Activated CD8-positive, alpha-beta T cell treated with anti-CD3 and anti-CD28 coated beads, Interleukin-2, amount 10 ng/mL, durations not matched to agents 7 days and 5 days (primary cell): ENCODE measurements at places on chromosomes 12 and 14.

DNA sequence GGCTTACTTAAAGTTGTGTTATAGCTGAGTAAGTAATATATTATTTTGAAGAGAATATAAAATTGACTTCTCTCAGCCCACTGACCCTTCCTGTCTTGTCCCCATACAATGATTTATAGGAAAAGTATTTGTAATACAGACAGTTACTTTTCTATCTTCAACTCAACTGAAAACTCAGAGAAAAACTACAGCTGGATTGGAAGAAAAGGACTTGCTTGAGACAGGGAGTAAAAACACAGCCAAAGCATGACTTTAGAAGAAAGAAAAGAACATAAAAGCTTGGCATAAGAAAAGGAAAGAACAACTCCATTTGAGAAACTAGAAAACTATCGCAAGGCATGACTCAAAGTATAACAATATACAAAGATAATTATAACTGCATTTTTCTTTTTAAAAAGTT lies 57.5 kb downstream of the MSRB3 start:
- no peak for DNase-seq

GRCh38 chr12:43312991-43313505 lies 239.0 kb downstream of the ADAMTS20 start:
- no peak for DNase-seq

- no peak for DNase-seq
These were observed 154.1 kb upstream of the ARID2 start for GRCh38 chr12:45575417-45575816.

GRCh38 chr14:106840258-106840657 lies 1313.9 kb downstream of the TMEM121 start:
- DNase-seq, result peak; percentile 59

GRCh38 chr12:110312581-110313360 lies 31.7 kb downstream of the ATP2A2 start:
- DNase-seq, result no peak

DNA sequence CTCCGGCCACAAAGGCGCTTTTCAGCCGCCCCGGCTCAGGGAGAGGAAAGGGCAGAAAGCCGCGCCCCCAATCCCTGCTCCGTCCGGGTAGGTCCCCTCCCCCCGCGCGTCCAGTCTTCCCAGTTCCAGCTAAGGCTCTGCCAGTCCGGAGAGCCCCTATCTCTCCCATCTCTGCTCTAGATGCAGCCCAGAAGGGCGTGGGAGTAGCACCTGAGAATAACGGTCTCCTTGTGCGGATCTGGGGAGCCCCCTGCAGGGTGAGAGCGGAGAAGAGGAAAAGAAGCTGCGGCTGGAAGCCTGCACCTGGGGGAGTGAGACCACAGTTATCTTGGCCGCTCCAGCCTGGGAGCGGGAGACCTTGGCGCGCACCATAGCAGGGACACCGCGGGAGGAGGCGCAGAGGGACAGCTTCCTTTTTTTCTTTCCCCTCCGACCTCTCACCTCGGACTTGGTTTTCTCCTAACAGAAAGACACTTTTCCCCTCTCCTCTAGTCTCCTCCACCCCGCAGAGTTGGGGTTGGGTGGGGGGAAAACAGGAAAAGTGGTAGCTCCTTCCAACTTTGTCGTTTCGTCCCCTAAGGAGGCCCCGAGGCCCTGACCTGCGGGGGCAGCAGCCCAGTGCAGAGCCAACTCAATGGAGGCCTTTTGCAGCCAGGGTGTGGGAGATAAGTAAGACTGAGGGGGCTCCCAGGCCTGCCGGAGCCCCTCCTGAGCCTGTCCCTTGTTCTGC lies 2.4 kb downstream of the DHH start:
- peak; percentile 65 for DNase-seq

- DNase-seq, result no peak
These were observed 3.2 kb upstream of the VDR start for GRCh38 chr12:47907851-47908454.

- peak; percentile 95 for DNase-seq
These were observed 22.3 kb downstream of the GALNT6 start for GRCh38 chr12:51368640-51369517.

- no peak for DNase-seq
These were observed 349.2 kb downstream of the BCAT1 start for GRCh38 chr12:24599736-24600135.

- no peak for DNase-seq
These were observed 77.6 kb upstream of the FUT8 start for GRCh38 chr14:65334765-65335410.

- DNase-seq, result no peak
These were observed 4.5 kb downstream of the FICD start for GRCh38 chr12:108519558-108519957.

- DNase-seq, result no peak
These were observed 71.0 kb upstream of the CFL2 start for GRCh38 chr14:34785223-34786006.

GRCh38 chr12:130658145-130658911 lies 57.8 kb downstream of the RIMBP2 start:
- DNase-seq, result no peak

DNA sequence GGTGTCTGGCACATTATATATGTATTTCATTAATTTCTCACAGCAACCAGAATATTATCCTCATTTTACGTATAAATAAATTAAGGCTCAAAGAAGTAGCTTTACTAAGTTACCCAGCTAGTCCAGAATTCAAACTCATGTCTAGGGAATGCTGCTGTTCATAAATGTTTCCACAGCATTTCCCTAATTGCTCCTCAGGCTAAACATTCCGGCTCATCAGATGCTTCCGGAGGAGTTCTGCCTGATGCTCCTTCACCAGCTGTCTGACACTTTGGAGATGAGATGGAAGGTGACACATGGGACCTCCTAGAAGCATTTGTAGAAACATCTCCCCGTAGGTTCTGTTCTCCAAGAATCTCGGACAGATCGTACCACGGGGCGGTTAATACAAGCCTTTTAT lies 12.1 kb downstream of the KRT85 start:
- DNase-seq, result no peak

- DNase-seq, result no peak
These were observed 92.2 kb downstream of the PIWIL1 start for GRCh38 chr12:130429656-130430505.

DNA sequence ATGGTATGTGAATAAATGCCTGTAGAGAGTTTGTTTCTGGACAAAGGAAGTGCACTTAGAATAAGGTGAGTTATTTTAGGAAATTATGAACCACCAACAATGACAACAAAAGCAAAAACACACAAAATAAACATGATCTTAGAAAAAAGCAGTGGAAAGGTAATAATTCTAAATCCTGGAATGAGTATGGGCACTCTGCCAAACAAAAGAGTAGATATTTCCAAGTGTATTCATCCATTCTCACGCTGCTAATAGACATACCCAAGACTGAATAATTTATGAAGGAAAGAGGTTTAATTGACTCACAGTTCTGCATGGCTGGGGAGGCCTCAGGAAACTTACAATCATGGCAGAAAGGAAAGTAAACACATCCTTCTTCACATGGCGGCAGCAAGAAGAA lies 269.3 kb upstream of the NPAS3 start:
- DNase-seq, result no peak

DNA sequence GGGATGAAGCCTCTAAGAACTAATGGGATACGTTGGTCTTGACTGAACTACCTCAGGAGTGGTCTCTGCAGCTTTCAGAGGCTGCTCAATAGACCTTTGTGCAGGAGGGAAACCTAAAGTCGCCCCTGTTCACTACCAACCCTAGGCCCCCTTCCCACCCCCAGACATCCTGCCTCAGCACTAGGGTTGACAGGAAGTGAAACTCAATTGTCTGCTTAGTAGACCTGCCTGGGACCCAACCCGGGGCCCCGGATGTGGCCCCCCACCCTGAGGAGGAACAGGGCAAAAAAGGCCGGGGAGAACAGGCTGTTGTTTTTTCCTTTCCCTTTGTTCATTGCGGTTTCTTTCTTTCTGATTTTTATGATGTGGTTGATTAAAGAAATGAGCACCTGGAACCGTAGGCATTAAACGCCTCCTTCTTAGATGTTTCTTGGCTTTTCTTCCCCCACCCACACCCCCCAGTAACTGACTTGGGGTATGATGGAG lies 1.6 kb upstream of the DGKA start:
- peak; percentile 92 for DNase-seq

- DNase-seq, result no peak
These were observed 15.6 kb downstream of the TSPAN9 start for GRCh38 chr12:3092764-3093163.

- no peak for DNase-seq
These were observed 22.1 kb downstream of the TRPV4 start for GRCh38 chr12:109810954-109811623.

DNA sequence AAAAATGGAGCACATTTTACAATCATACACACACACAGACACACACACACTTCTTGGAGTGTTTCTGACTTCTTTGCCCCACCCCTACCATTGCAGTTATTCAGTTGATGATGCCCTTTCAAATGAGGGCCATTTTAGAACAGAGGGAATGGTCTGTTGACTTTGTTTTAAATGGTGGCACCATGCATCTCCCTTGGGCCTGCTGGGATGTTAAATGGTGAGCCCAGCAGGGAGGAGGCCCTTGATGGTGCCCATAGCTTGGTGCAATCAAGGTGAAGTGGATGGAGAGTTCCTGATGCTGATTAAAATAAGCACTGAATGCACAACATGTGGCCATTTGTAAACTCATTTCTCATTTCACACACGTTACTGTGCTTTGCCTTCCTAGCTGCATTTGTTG lies 13.3 kb downstream of the C12orf75 start:
- no peak for DNase-seq

GRCh38 chr12:89185181-89185580 lies 167.1 kb downstream of the DUSP6 start:
- no peak for DNase-seq

DNA sequence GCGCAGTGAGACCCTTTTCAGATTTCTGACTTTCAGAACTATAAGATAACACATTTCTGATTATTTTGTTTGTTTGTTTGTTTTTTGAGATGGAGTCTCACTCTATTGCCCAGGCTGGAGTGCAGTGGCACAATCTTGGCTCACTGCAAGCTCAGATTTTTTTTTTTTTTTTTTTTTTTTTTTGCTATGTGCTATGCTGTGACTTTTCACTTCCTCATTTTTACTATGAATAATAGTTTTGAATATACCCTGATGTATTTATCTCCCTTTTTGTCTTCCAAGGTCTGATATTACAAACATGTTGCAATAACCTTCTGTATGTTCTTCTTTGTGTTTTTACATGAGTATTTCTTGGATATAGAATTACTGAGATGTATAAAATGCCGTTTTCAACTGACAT lies 658.7 kb upstream of the SEL1L start:
- no peak for DNase-seq

DNA sequence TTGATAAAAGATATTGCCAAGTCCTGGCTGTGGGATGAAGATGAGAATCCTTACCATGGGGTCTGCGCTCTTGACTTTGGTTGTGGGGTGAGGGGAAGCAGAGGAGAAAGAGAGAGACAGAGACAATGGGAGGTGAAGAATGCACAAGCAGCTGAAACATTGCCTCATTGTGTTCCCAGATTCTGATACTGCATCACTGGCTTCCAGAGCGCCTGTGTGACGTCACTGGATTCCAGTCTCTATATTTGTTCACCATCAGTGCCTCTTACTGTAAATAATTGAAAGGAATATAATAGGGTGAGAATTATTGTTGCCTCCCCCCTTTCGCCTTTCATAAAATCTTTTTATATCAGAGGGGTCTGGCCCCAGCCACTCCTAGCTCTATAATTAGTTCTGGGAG lies 188.9 kb upstream of the NTF3 start:
- DNase-seq, result no peak

DNA sequence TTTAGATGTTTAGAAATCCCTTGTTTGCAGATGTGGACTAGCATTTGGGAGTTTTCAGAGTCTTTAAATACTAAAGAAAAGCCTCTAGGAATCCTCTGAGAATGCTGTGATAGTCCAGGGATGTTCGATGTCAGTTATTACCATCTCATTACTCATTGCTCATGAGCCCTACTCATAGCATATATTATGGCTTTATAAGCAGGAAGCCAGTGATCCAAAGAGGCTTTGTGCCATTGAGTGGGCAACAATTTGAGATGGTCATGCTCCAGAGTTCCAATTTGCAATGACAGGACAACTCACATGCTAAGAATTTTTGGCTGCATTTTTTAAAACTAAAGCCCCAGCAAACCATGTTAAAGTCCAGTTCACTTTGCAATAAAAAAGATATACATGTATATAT lies 163.0 kb downstream of the OTOGL start:
- DNase-seq, result no peak

GRCh38 chr12:113933201-113933786 lies 32.8 kb downstream of the RBM19 start:
- no peak for DNase-seq

GRCh38 chr14:63972323-63972932 lies 119.6 kb downstream of the SYNE2 start:
- no peak for DNase-seq
